ENCODE measurements at places on chromosomes 5 and 9.

GRCh38 chr5:132100672-132101261 lies 27.2 kb downstream of the CSF2 start:
- no peak for DNase-seq
- H3K4me1 ChIP-seq = peaks cover 15% of the 10 kb centered on the region
- H3K4me3 ChIP-seq = no peak overlapping the region

DNA sequence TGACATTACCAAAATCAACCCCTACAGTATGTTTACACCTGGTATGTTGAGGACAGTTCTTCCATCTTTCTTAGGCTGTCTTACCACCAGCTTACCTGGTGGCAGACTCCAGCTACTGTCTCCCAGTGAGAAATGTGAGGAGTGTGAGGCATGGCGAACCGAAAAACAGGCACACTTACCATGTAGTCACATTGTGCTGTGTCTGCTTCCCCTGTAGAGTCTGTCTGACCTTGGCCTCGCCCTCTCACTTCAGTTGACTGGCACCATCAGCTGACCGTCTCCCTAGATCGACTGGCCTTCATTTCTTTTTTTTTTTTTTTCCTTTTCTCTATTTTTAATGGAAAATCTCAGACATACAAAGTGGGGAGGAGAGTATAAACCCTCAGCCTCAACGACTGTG lies 4.9 kb downstream of the ACO1 start:
- H3K4me3 ChIP-seq = no peak overlapping the region
- no peaks in the 10 kb centered on the region for H3K27me3 ChIP-seq
- H3K36me3 ChIP-seq = peaks cover 3% of the 10 kb centered on the region
- DNase-seq = no peak

GRCh38 chr9:117742131-117742530 lies 37.9 kb downstream of the TLR4 start:
- H3K4me3 ChIP-seq = no peak overlapping the region
- H3K36me3 ChIP-seq = peaks cover 4% of the 10 kb centered on the region
- peaks cover 1% of the 10 kb centered on the region for H3K4me1 ChIP-seq
- DNase-seq = no peak
- no peak overlapping the region for H3K27ac ChIP-seq
- H3K27me3 ChIP-seq = no peaks in the 10 kb centered on the region

DNA sequence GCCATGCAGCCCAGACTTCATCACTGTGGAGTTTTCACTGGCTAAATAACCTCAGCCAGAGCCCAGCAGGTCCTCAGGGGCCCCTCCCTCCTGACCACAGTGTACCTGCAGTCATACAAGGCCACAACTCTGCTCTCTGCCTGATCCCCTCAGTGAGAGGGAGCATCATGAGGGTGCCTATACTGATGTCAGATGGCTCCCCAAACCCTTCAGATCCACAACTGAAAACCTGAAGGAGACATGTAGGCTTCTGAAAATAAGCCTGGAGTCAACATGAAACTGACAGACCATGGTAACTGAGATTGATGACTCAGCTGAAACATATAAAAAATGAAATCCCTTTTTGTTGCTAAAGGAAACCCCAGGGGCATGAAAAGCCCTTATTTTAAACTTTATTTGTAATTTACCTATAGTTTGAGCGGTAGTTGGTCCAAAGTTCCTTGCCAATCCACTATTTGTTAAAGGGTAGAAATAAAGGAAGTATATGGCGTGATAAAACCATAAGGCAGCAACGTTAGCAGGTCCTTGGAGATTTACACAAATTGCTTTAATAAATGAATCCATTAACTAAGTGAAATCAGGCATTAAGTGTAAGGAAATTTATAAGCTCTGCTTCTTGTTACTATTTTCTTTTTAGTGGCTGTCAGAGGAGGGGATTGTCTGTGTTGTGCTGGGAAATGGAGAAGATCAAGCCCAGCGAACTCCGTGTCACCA lies 68.3 kb downstream of the FGF1 start:
- H3K4me1 ChIP-seq = peaks cover 4% of the 10 kb centered on the region
- DNase-seq = no peak
- no peak overlapping the region for H3K27ac ChIP-seq
- H3K36me3 ChIP-seq = no peaks in the 10 kb centered on the region

GRCh38 chr9:77819657-77820056 lies 171.5 kb upstream of the GNA14 start:
- no peaks in the 10 kb centered on the region for H3K36me3 ChIP-seq
- H3K27me3 ChIP-seq = no peaks in the 10 kb centered on the region
- no peak overlapping the region for H3K4me3 ChIP-seq
- DNase-seq = peak; percentile 72
- no peaks in the 10 kb centered on the region for H3K4me1 ChIP-seq

DNA sequence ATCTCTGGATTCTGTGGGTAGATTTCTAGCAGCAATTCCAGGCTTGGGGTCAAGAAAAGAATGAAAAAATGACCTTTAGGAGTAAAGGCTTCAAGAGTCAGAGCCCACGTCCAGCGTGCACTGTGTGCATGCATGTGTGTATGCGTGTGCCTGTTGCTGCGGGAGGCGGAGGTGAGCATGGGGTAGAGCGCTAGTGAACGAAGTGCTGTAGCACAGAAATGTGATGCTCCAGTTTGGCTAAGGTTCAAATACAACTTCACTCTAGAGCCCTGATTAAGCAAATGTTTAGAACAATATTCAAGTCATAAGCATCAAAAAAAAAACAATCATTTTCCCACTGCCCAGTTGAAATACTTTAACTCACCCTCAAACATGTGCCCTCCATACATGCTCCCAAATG lies 403.9 kb downstream of the ZNF608 start:
- H3K27ac ChIP-seq = no peak overlapping the region
- H3K27me3 ChIP-seq = no peaks in the 10 kb centered on the region
- no peaks in the 10 kb centered on the region for H3K36me3 ChIP-seq
- peaks cover 3% of the 10 kb centered on the region for H3K4me1 ChIP-seq

DNA sequence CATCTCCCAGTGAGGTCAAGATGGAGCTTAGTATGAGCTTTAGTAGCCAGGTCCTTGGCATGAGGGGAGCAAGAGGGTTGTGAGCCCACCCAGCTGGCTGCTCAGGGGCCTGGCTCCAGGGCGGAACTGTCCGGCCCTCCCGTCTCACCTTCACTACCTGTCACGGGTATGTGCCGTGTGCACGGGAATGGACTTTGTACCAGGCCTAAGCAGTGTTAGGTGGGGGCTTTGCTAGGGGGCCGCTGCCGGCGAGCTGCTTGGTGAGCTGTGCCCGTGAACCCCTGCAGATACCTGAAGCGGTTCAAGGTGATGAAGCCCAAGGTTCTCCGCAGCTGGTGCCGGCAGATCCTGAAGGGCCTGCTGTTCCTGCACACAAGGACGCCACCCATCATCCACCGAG lies 46.7 kb downstream of the WNK2 start:
- no peaks in the 10 kb centered on the region for H3K36me3 ChIP-seq
- no peak overlapping the region for H3K4me3 ChIP-seq
- H3K4me1 ChIP-seq = peaks cover 2% of the 10 kb centered on the region
- no peak overlapping the region for H3K27ac ChIP-seq
- DNase-seq = no peak

- H3K27me3 ChIP-seq = no peaks in the 10 kb centered on the region
- H3K36me3 ChIP-seq = no peaks in the 10 kb centered on the region
- H3K4me1 ChIP-seq = peaks cover 9% of the 10 kb centered on the region
- no peak overlapping the region for H3K27ac ChIP-seq
These were observed 109.1 kb upstream of the SPATA31D4 start for GRCh38 chr9:81819155-81819554.

DNA sequence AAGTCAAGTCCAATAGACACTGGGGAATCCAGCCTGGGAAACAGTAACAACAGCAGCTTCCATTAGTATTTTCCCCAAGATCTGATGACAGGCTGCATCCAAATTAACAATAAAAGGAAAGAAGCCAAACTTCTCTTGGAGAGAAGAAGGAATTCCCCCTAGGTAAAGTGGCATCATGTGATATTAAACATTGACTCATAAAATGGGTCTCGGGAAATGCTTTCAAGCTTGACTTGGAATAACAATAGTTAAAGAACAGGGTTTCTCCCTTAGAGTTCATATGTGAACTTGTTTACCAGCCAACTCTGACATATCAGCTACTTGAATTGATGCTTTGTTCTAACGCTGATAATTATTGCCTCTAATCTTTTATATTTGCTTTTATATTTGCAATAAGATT lies 45.4 kb downstream of the ENTREP1 start:
- no peaks in the 10 kb centered on the region for H3K4me1 ChIP-seq
- no peaks in the 10 kb centered on the region for H3K27me3 ChIP-seq
- H3K27ac ChIP-seq = no peak overlapping the region
- H3K36me3 ChIP-seq = no peaks in the 10 kb centered on the region
- no peak overlapping the region for H3K4me3 ChIP-seq

DNA sequence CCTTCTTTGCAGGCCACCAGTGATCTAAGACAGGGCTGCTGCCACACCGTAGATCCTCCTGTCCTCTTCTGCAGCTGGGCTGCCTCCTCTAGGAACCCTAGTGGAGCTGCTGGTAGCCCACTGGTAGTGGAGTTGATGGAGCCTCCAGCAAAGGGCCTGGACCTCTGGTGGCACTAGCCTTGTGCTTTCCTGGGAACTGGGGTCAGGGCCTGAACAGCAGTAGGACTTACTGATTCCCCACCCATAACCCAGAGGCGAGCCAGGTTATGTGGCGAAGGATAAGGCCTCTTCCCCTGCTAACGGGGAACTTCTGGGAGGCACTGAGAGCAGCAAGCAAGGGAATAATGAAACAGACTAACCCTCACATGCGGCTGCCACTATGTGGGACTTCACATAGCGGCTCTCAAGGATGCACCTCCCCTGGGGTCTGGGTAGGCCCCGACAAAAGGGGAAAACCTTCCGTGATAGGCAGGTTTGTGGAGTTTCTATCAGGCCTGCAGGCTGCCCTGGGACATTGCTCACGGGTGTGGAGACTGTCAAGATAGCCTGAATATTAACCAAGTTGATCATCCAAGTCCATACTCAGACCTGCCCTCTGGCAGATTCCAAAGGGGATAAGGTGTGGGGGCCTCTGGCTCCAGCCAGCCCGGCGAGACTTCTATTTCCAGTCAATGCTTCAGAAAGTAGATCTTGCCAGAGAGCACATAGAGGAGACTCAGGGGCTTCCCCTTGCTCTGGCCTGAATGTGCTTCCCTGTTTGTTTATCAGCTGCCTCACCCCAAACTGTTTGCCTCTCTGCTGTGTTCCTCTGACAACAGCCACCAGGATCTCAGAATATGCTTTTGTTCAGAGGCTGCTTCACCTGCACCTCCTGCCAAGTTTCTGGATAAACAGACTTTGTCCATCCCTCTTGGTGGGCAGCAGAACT lies 7.4 kb downstream of the SLC22A4 start:
- H3K36me3 ChIP-seq = peaks cover 12% of the 10 kb centered on the region
- peaks cover 1% of the 10 kb centered on the region for H3K4me1 ChIP-seq
- no peaks in the 10 kb centered on the region for H3K27me3 ChIP-seq
- H3K27ac ChIP-seq = no peak overlapping the region
- H3K4me3 ChIP-seq = no peak overlapping the region
- DNase-seq = no peak

GRCh38 chr5:137405393-137405792 lies 93.7 kb downstream of the SPOCK1 start:
- no peak overlapping the region for H3K27ac ChIP-seq
- H3K27me3 ChIP-seq = no peaks in the 10 kb centered on the region
- DNase-seq = no peak
- H3K4me1 ChIP-seq = no peaks in the 10 kb centered on the region

DNA sequence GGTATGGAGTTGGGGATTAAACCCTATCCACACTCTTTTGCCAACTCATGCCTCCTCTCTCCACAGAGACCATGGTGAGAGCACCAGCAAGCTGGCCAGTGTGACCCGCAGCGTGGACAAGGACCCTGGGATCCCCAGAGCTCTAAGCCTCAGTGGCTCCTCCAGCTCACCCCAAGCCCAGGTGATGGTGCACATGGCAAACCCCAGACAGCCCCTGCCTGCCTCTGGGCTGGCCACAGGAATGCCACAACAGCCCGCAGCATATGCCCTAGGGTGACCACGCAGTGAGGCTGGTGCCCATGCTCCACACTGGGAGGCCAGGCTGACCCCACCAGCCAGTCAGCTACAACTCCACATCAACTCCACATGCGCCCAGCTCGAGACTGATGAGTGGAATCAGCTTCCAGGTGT lies 11.5 kb upstream of the CARD19 start:
- H3K4me3 ChIP-seq = no peak overlapping the region
- no peaks in the 10 kb centered on the region for H3K27me3 ChIP-seq
- no peaks in the 10 kb centered on the region for H3K36me3 ChIP-seq
- H3K4me1 ChIP-seq = no peaks in the 10 kb centered on the region
- H3K27ac ChIP-seq = no peak overlapping the region
- no peak for DNase-seq

DNA sequence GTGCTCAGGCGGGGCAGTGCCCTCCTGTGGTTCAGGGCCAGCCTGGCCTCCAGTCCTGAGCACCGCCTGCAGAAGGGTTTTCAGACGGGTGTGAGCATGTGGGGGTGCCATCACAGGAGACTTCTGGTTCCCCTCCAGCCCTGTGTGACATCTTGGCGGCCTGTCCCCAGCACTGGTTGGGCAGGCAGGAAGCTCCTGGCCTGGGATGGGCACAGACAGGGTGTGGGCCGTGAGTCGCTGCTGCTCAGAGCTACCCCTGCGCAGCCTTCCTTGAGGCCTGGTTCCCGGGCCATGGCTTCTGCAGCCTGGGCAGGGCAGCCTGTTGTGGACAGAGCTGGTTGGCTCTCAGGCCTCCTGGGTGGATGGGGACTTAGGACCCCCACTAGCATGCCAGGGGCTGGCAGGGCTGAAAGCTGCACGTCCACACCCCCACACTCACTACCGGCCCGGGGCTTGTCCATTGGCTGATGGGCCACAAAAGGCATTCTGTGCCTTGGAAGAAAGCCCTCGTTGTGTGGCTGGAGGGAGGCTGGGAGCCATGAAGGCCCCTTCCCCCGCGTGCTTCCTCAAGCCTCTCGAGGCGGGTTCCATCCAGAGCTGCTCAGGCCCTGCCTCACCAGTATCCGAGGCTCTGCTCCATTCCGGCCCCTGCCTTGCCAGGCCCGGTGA lies 58.7 kb downstream of the RXRA start:
- peaks cover 72% of the 10 kb centered on the region for H3K4me1 ChIP-seq
- no peak overlapping the region for H3K27ac ChIP-seq
- H3K27me3 ChIP-seq = no peaks in the 10 kb centered on the region
- H3K36me3 ChIP-seq = no peaks in the 10 kb centered on the region

DNA sequence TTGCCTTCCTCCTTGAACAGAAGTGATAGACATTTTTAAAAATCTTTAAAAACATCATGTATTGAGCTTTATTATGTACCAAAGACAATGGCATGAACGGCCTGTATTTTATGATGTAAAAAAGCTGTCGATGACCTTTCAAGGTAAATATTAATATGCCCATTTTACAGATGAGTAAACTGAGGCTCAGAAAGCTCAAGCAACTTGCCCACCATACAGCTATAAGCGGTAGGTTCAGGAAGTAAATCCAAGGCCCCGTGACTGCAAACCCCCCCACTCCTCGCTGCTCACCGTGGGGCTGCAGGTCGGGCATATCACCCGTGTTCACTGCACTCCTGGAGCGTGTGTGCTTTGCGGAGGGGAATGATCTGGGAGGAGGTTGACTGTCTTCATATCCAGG lies 3.4 kb downstream of the PLPP7 start:
- peaks cover 27% of the 10 kb centered on the region for H3K36me3 ChIP-seq
- no peak overlapping the region for H3K27ac ChIP-seq
- H3K27me3 ChIP-seq = no peaks in the 10 kb centered on the region
- no peak overlapping the region for H3K4me3 ChIP-seq
- DNase-seq = no peak
- peaks cover 5% of the 10 kb centered on the region for H3K4me1 ChIP-seq

- no peaks in the 10 kb centered on the region for H3K27me3 ChIP-seq
- H3K27ac ChIP-seq = peak overlapping the region; percentile 30
- H3K4me1 ChIP-seq = peaks cover 6% of the 10 kb centered on the region
- no peak overlapping the region for H3K4me3 ChIP-seq
- H3K36me3 ChIP-seq = no peaks in the 10 kb centered on the region
- peak; percentile 65 for DNase-seq
These were observed 8.0 kb upstream of the PALM2AKAP2 start for GRCh38 chr9:109771796-109772531.

All from mesenchymal stem cell (in vitro differentiated cells and primary cell).